ENCODE measurements at places on chromosomes 5 and 9.

- DNase-seq = no peak
Observed at GRCh38 chr5:115962565-115963402, 509 bp downstream of the LVRN start.

- peak; percentile 7 for DNase-seq
Observed at GRCh38 chr9:125747053-125747764, at the start of gene PBX3. TSS of gene PBX3 (plus strand) at chr9:125747373.

- DNase-seq = no peak
Observed at GRCh38 chr5:97909541-97909940, 726.5 kb upstream of the RIOK2 start.

DNA sequence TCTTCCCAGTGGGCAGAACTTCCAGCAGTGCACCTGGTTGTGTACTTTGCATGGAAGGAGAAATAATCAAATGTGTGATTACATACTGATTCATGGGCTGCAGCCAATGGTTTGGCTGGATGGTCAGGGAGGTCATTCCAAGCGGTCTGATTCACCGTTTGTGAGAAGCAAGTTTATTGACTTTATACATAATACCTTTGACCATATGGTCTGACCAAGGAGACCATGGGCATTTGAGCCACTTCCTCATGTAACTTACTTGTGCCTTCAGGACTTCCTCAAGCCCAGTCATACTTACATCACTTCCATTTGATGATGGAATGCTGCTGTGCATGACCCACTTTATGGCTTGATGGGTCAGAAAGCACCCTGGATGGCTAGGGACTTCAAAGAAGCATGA lies 41.1 kb downstream of the DAP start:
- no peak for DNase-seq

DNA sequence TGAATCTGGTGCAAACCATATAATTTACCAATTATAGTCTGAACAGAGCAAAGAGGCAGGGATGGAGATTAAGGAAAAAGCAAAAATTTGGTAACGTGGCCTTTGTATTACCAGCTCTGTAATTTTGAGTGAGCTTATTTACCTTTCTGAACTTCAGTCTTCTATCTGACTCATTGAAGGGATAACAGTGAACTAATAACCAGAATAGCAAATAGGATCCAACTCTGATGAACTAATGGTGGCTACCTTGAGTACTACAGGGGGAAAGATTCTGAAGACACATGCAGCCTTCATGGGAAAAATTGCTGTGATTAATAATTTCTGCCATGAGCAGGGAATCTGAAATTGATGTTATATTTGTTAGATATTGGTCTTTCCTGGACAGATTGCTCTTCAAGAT lies 23.0 kb upstream of the LARP1 start:
- no peak for DNase-seq

GRCh38 chr5:32687499-32687831 lies 23.7 kb upstream of the NPR3 start:
- no peak for DNase-seq

DNA sequence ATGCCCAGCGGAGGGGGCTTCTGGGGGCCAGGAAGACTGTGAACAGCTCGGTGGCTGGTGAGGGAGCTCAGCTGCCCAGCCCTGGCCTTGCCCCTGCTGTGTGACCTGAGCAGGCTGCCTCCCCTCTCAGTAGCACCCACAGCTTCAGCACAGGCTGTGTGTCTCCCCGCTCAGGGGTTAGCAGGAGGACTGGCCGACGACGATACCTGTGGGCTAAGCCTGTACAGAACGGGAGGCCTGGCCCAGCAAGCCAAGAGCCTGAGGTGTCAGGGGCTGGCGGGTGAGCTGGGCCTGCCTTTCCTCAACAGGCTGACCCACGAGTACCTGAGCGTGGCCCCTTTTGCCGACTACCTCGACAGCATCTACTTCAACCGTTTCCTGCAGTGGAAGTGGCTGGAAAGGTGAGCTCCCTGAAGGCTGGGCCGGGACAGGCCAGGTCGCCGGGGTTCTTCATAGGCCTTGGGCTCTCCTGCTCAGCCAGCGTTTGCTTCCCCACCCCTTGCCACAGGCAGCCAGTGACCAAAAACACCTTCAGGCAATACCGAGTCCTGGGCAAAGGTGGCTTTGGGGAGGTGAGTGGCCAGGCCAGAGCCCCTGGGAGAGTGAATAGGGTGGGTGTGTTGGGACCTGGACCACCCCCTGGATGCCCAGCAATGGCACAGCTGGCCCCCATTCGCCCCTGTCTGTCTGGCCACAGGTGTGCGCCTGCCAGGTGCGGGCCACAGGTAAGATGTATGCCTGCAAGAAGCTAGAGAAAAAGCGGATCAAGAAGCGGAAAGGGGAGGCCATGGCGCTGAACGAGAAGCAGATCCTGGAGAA lies 6.6 kb downstream of the GRK6 start:
- no peak for DNase-seq

DNA sequence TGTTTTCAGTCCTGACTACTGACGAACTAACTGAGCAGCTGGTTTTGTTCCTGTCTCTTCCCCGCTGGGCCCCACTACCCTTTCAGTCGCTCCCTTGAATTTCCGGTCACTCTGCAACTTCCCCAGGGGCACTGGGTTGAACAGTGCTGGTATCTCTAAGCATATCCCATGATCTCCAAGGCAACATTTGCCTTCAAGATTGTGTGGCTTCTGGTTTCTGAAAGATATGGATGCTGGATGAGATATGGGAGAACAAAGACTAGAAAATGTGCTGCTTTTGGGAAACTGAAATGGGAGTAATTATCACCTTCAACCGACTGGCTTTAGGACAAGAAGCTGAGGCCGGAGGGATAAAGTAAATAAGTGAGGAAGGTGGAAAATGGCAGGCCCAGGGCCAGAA lies 258.2 kb upstream of the PIK3R1 start:
- DNase-seq = no peak

DNA sequence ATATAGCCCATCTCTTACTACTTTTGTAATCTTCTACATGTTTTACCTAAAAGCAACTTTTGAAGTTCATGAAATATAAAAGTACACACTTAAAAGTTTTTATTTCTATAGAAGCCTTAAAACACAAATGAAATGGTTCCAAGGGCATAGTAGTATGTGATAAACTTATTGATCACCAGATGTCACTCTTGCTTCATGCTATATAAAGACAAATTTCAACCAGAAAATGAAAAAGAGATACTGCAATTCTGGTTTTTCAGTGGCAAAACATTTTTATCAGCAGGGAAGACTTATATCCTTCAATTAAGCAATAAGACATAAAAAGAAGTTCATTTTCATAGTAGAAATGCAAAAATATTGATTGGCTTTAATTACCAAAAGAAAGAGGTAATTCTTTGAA lies 69.4 kb upstream of the FBXL17 start:
- DNase-seq = no peak

GRCh38 chr9:72489986-72490385 lies 31.4 kb upstream of the TMC1 start:
- no peak for DNase-seq

GRCh38 chr5:132782101-132782500 lies 5.1 kb upstream of the SEPTIN8 start:
- no peak for DNase-seq

DNA sequence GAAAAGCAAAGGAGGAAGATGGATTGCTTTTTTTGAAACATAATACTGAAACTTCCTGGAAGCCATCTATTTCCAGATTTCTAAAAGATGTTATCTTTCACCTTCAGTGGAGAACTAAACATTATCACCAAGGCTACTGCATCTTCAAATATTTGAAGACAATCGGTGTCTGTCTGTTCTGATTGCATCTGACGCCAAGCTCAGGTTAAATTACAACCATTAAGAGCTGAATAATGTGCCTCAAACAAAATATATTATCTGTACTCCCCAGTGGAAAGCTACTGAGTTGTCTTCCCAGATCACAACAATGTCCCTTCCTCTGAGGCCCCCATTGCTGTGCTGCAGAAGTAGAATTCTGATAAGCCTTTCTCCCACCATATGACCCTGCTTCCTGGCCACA lies 342.3 kb downstream of the PLK2 start:
- no peak for DNase-seq

DNA sequence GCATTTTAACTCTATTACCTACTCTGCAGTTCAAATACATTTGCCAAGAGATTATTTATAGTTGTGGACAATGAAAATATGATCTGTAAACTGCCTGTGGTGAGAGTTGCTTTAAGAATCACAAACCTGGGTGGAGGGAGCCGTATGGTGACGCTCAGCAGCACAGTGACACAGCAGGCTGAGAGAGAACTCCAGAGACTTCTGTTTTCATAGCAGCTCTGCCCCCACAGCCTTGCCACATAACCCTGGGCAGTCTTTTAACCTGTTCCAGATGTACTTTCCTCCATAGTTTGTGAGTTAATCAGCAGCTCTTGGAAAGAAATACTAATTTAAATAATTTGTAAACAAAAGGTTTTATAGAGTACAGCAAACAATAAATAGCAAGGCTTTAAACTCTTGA lies 450.5 kb downstream of the ELAVL2 start:
- DNase-seq = no peak

DNA sequence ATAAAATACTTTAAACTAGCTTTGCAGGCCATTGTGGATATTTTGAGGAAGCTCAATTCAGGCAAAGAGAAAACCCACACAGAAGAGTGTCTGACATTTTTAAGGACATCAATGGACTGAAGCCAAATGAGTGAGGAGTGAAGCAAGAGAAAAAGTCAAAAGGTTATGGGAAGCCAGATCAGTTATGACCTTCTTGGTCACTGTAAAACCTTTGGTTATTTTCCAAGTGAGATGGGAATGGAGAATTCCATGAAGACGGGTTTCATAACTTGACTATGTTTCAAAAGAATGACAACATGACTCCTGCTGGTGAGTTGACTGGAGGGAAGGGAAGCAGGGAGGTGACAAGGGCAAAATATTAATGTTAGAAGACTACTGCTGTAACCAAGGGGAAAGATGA lies 585.2 kb downstream of the EFNA5 start:
- no peak for DNase-seq

DNA sequence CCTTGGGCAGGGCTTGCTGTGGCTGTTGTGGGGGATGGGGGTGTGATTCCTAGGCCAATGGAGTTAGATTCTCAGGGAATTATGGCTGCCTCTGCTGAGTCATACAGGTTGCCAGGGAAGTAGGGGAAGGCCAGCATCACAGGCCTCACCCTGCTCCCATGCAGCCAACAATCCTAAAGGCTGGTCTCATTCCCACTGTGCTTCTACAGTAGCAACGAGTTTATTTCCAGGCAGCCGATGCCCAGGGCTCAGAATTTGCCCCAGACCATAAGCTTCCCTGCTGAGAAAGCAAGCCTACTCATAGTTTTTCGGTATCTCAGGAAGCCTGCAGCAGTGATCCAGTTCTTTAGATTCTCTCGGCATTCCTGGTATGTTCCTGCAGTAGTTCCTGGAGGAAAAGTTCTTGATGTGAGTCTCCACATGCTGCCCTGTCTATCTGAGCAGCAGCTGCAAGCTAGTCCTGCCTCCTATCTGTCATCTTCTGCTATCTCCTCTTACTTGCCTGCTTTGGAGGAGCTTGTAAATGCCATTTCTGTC lies 59.3 kb upstream of the SELENOP start:
- no peak for DNase-seq

All from activated gamma-delta T cell treated with anti-CD3 and anti-CD28 coated beads, Interleukin-2, amount 50 U/mL, for 16 hours (primary cell).